Aorta (tissue), 5 donors: ENCODE measurements at places on chromosomes 3 and 15.

DNA sequence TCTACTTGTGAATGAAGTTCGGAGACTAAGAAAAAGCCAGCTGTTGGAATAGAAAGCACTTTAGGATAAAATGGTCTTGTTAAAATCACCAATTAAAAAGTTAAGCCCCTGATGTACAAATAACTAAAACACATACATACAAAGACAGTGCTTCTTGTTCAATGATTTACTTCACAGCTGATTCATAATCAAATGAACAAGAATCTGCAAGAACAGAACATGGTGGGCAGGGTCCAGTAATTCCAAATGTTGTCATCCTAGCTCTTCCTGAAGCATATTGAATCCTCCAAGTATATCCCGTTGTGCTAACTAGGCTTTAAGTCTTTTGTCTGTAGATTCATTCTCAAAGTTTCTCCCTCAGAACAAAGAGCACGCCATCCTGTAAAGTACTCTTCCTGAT lies 24.5 kb downstream of the NIT2 start:
- no peak for DNase-seq

DNA sequence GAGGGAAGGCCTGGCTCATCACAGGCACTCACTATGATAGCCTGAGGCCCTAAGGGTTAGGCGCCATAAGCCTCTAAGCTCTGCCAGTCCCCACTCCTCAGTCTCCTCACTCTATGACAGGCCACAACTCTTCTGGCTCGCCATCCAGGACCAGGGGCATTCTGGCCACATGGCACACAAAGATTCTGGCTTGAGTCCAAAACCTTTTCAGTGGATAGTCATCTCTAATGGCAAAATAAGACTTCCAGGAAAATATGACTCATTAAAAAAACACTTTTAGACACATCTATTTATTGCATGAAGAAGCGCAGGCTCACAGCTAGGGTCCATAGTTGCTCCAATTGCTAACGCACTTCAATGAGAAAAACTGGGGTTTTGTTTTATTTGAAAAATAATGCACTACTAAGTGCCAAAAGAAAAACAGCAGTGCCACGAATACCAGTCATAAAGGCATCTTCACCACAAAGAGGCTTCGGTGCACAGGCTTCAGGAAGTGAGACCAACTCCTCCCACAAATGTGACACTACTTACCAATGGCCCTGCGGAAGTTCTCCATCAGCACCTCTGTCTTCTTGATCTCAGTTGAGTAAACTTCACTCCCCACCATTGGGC lies 11.1 kb downstream of the RUVBL1 start:
- DNase-seq, result no peak

DNA sequence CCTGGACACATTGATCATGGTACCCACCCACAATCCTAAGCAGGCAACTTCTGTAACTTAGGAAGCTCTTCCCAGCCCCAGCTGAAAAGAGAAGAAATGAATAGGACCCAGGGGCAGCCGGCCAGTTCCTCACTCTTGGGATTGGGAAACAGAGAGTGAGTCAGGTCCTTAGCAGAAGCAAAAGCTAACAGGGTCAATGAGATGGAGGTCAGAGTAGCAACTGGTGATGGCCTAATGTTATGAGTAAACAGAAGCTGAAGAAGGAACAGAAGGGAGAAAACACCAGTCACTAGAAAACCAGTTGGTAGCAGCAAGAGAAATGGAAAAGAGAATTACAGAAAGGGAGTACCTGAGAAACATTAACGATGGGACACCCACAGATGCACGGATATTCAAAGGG lies 20.0 kb downstream of the RIOX2 start:
- peak; percentile 58 for DNase-seq

GRCh38 chr15:93803421-93804152 lies 427.8 kb upstream of the MCTP2 start:
- no peak for DNase-seq

- DNase-seq, result no peak
These were observed 34.7 kb downstream of the IGF2BP2 start for GRCh38 chr3:185789891-185790830.

DNA sequence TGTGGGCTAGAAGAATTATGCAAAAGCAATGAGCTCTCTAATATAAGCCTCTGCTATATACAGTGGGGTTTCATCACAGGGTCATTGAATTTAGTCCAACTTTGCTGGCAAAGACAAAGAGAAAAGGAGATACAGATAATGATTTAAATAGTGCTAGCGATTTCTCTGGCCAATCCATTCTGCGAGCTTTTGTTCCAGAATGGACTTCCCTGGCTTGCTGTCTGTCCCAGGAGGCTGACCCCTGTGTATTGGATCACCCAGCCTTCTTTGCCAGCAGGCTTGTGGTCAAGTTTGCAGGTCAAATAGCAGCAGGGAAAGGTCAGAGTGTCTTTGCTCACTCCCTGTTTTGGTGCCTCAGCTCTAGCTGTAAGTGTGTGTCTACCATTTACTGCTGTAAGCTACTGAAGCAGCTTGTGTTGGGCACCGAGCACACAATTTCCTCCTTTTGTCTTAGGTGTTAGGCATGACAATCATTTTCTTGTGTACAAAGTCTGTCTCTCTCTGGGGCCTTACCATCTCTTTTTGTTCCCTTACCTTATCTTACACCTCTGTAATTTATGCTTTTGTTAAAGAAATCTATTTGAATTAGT lies 55.7 kb downstream of the UNC13C start:
- no peak for DNase-seq

GRCh38 chr15:60417112-60417511 lies 19.3 kb upstream of the ANXA2 start:
- no peak for DNase-seq

DNA sequence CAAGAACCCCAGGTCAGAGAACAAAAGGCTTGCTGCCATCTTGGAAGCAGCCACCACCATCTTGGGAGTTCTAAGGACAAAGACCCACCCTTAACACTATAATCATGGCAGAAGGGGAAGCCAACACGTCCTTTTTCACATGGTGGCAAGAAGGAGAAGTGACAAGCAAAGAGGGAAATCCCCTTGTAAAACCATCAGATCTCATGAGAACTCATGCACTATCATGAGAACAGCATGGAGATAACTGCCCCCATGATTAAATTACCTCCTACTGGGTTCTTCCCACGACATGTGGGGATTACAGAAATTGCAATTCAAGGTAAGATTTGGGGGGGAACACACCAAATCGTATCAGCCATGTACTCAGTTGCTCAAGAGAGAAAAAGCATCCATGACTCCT lies 21.1 kb upstream of the GBE1 start:
- no peak for DNase-seq

DNA sequence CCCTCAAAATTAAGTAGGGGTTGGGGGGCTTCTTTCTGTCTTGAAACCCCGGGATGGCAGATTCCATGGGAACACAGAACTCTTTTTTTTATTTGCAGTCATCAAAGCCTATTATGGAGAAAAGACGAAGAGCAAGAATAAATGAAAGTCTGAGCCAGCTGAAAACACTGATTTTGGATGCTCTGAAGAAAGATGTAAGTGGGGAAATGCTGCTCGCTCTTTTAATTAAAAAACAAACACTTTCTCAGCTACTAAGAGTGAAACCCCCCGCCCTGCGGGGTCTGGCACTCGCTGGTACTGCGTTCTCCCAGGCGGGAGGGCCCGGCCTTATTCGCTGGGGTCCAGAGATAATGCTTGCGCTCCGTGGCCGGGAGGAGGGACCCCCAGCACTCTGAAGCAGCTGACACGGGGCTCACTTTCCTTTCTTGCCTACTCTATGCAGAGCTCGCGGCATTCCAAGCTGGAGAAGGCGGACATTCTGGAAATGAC lies 615 bp downstream of the HES1 start:
- DNase-seq, result no peak

GRCh38 chr3:157312376-157312745 lies 124.3 kb upstream of the PTX3 start:
- no peak for DNase-seq
